ENCODE measurements at places on chromosomes 2 and 18. TPM values are rescaled to one million over a fixed set of nuclear protein-coding genes. Genes with fewer than 3 reads are reported as not detected.

DNA sequence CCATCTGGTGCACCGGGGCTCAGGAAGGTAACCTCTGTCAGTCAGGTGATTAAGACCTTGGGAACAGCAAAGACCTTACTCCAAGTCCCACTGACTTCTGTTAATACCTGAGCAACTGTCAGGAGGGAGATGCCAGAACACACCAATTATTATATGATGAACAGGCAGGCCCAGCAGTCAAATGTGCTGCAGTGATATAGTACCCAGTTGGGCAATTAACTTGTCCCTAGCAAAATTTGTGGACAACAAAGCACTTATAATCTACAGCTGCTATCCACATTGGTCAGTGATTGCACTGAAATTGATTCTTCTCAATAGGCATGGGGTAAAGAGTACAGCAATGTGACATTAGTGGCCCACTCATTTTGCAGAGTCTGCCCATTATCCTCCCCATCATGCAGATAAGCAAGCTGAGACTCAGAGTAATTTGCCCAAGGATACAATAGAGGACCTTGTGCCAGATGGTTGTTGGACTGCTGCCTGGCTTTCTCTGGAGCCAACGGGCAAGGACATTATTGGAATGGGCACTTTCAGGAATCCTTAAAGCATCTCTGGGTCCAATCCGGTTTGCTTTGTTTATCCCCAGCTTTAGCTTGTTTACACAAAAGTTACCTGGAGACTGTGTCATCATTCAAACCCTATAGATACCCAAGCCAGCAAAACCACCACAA lies 147.6 kb downstream of the CCBE1 start:
- no peaks in the 10 kb centered on the region for H3K36me3 ChIP-seq
- no peak overlapping the region for H3K4me3 ChIP-seq
- H3K27me3 ChIP-seq = no peaks in the 10 kb centered on the region
- peak; percentile 86 for DNase-seq
- peaks cover 9% of the 10 kb centered on the region for H3K4me1 ChIP-seq
- no peak overlapping the region for H3K27ac ChIP-seq

DNA sequence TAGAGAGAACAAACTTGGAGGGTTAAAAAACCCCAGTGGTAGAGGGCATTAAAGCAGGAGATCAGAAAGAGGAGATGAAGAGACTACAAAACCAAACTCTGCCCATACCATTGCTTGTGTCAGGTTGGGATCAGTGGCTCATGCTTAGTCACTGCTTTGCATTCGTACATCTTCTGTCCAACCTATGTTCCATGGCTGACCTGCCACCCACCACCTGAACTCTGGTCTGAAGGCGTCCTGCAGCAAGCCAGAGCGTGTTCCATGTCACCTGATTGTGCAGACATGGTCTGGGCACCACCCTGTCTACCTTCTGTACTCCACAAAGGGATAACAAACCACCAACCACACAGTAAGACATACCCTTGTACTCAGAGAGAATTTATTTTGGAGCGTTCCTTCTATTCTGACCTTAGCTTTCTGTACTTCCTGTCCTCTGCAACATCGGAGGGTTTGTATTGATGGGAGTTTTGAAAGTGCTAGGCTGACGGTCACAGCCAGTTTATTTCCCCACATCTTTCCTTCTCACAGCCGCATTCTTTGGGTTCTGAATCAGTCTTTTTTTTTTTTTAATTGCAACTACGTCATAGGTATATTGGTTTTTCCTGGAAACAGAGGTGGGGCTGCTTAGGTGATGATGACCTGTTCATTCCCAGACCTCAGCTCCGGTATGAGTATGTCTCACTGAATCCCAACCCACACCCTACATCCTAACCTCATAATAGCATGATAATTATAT lies 88.3 kb downstream of the SOWAHC start:
- H3K27ac ChIP-seq = peak overlapping the region; percentile 95
- H3K27me3 ChIP-seq = no peaks in the 10 kb centered on the region
- peak; percentile 87 for DNase-seq
- H3K4me1 ChIP-seq = peaks cover 46% of the 10 kb centered on the region
- no peaks in the 10 kb centered on the region for H3K36me3 ChIP-seq
- H3K4me3 ChIP-seq = peak overlapping the region; percentile 38

DNA sequence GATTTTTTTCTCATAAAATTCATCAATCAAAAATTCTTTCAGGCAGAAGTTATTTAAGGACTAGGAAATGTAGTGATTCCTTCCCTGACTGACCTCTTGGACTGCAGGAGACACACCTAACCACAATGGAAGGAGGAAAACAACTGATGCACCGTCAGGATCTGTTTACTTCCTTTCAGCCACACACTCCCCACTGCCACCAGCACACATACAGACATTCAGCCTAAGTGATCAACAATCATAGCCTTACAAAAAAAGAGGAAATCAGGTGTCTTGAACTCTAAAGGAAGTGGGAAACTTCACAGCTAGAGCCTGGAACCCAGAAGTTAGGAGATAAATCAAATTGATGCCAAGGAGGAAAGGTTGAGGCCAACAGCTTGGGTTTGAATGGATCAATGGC lies 213.5 kb upstream of the ACVR2A start:
- peaks cover 16% of the 10 kb centered on the region for H3K4me1 ChIP-seq
- H3K27me3 ChIP-seq = no peaks in the 10 kb centered on the region
- peak; percentile 13 for DNase-seq
- no peaks in the 10 kb centered on the region for H3K36me3 ChIP-seq
- H3K27ac ChIP-seq = no peak overlapping the region

DNA sequence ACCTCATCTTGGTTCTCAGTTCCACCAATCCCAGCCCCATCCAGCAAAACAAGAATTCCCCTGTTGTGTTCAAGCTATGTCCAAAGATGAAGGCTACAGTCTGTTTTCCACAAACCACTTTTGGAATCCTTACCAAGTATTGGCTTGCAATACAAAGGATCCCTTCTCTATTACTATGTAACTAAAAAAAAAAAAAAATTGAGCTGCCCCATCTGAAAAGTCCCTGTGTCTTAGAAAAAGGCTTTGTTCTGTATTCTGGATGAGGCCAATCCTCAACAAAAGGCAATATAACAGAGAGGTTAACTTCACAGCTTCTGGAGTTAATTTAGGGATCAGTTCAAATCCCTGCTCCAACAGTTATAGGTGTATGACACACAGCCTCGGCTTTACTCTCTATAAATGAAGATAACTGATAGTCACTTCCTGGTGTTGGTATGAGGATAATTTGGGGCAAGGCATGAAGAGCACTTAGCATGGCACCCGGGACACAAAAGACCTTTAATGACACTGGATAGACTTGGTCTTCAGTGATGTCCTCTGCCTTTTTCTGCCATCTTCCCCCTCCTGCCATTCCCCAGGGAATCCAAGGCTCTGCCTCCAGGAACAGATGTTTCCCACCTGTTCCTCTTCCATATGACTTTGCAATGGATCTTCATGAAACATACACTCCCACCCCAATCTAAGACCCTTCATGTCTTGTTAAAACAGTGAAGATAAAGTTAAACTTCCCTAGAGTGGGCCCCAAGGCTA lies 61.2 kb upstream of the ATL2 start:
- no peak overlapping the region for H3K4me3 ChIP-seq
- H3K4me1 ChIP-seq = peaks cover 45% of the 10 kb centered on the region

GRCh38 chr2:223019987-223020717 lies 31.8 kb upstream of the KCNE4 start:
- DNase-seq = no peak
- no peak overlapping the region for H3K4me3 ChIP-seq
- no peaks in the 10 kb centered on the region for H3K36me3 ChIP-seq
- no peaks in the 10 kb centered on the region for H3K4me1 ChIP-seq
- H3K27me3 ChIP-seq = no peaks in the 10 kb centered on the region

DNA sequence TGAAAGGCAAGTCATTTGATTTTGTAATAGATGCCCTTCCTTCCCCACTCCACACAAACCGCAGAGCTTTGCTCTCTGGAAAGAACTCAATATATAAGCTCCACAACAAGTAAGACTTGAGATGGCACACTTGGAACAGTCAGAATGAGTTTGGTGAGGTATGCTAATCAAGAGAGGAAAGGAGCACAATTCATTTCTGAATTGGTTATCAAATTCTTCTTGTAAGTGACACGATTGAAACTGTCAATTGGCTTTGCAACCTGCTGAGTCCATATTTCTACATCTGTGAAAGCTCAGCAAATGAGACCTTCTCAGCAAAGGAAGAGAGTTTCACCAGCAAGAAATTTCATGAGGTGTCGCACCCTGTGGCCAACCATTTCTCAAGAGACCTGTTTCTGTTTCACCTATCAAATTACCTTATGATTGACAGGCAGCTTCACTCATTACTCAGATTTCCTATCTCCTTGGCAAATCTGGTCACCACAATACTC lies 19.1 kb downstream of the CTLA4 start:
- DNase-seq = peak; percentile 8
- H3K36me3 ChIP-seq = no peaks in the 10 kb centered on the region
- no peak overlapping the region for H3K27ac ChIP-seq

GRCh38 chr2:160054984-160055725 lies 7.3 kb downstream of the PLA2R1 start:
- DNase-seq = peak; percentile 31
- H3K4me3 ChIP-seq = no peak overlapping the region
- no peaks in the 10 kb centered on the region for H3K27me3 ChIP-seq
- no peaks in the 10 kb centered on the region for H3K36me3 ChIP-seq
- H3K4me1 ChIP-seq = no peaks in the 10 kb centered on the region
- no peak overlapping the region for H3K27ac ChIP-seq

- H3K27me3 ChIP-seq = no peaks in the 10 kb centered on the region
- no peak overlapping the region for H3K27ac ChIP-seq
- no peaks in the 10 kb centered on the region for H3K36me3 ChIP-seq
- H3K4me1 ChIP-seq = no peaks in the 10 kb centered on the region
- DNase-seq = peak; percentile 36
Observed at GRCh38 chr18:30406728-30407127, 635.8 kb downstream of the DSC3 start.

- H3K4me3 ChIP-seq = no peak overlapping the region
- H3K36me3 ChIP-seq = no peaks in the 10 kb centered on the region
- no peak for DNase-seq
- peaks cover 11% of the 10 kb centered on the region for H3K4me1 ChIP-seq
Observed at GRCh38 chr2:176392744-176393414, 123.6 kb downstream of the MTX2 start.

GRCh38 chr2:26203906-26204305 lies 31.0 kb downstream of the GAREM2 start:
- no peaks in the 10 kb centered on the region for H3K4me1 ChIP-seq
- no peaks in the 10 kb centered on the region for H3K27me3 ChIP-seq
- peaks cover 30% of the 10 kb centered on the region for H3K36me3 ChIP-seq
- no peak overlapping the region for H3K4me3 ChIP-seq
- H3K27ac ChIP-seq = no peak overlapping the region

GRCh38 chr2:76642129-76642528 lies 880.0 kb downstream of the LRRTM4 start:
- H3K4me1 ChIP-seq = no peaks in the 10 kb centered on the region
- H3K36me3 ChIP-seq = no peaks in the 10 kb centered on the region
- no peak overlapping the region for H3K27ac ChIP-seq
- DNase-seq = no peak
- H3K4me3 ChIP-seq = no peak overlapping the region

DNA sequence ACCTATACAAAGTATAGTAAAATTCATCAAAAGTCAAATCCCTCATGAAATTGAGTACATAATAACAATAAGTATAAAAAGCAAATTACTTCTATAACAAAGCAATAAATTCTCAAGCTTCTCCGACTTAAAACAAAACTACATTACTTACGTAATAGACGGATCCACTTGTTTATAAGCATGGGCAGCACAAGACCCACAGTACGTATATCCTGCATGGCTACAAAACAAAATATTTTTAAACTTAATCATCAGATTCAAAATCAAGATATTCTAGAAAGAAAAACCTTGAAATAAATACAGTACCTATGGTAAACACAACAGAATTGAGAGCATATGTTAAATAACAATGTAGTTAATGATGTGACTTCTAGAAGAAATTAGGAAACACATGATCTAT lies 78.9 kb downstream of the MEMO1 start:
- no peaks in the 10 kb centered on the region for H3K27me3 ChIP-seq
- H3K27ac ChIP-seq = no peak overlapping the region
- DNase-seq = no peak
- no peak overlapping the region for H3K4me3 ChIP-seq

DNA sequence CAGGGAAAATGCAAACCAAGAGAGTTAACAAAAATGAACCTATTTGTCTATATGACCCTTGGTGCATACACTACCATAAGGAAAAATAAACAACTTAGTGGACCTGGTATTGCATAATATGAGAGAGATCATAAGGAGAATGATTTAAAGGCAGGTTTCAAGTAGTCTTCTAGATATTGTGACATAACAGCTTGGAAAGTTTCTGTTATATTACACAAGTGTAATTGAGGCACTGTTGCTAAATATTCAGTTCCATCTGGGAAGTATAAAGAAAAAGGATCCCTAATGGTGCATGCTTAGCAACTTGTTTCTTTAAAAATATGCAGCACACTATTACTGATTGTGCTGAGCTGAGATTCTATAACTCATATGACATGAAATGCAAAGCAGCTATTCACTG lies 252.2 kb upstream of the SPHKAP start:
- H3K27ac ChIP-seq = no peak overlapping the region
- H3K4me1 ChIP-seq = no peaks in the 10 kb centered on the region
- H3K4me3 ChIP-seq = no peak overlapping the region
- no peaks in the 10 kb centered on the region for H3K27me3 ChIP-seq

DNA sequence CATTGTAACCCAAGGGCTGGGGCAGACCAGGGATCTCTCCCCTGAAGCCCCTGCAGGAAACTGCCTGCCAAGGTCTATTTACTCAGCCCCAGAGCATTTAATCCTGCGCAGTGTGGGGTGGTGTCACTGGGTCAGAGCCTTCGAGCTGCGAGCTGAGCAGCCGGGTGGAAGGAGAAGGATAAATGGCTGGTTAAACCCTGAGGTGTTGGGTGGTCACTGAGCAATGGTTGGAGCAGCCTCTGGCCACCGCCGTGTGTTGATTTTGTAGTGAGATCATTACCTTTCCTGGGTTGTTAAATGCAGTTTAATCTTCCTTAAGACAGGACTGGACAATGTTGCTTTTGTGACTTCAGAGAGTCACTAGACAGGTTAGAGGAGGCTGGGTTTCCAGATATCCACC lies 98.1 kb downstream of the SETBP1 start:
- DNase-seq = no peak
- no peak overlapping the region for H3K27ac ChIP-seq
- H3K36me3 ChIP-seq = no peaks in the 10 kb centered on the region

DNA sequence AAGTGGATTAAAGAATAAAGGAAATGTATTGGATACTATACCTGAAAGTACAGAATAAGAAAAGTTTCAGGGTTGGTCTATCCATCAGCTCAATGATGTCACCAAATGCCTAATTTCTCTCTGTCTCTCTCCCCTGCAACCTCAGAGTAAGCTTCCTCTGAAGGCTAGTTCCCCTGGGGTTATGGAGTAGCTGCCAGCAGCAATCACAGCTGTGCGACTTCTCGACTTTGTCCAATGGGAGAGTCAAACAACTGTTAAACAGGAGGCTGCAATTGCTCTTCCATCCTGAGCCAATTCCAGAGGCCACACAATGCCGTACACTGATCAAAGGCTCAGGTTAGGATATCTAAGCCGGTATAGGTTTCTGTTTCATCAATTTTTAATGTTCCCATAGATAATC lies 95.3 kb upstream of the FANCL start:
- H3K27me3 ChIP-seq = no peaks in the 10 kb centered on the region
- H3K4me1 ChIP-seq = peaks cover 25% of the 10 kb centered on the region
- no peak for DNase-seq
- no peak overlapping the region for H3K4me3 ChIP-seq

Gene SLC4A3
- total RNA-seq = 11.6 TPM

Gene UBR3
- total RNA-seq = 30.9 TPM

Gene DES
- total RNA-seq = not detected

Gene CAPN13
- 1.9 TPM for total RNA-seq

Gene MEP1B
- not detected for total RNA-seq

Gene CRYGA
- total RNA-seq = not detected

Gene REG3G
- not detected for total RNA-seq

Gene VWC2L
- total RNA-seq = not detected

Gene LINC00305
- not detected for total RNA-seq

Gene AGPS
- 229 TPM for total RNA-seq

Gene TMEM185B
- 67.5 TPM for total RNA-seq
